H9 (cell line): ENCODE measurements at places on chromosomes 6 and 20. TPM values are rescaled to one million over a fixed set of nuclear protein-coding genes. Genes with fewer than 3 reads are reported as not detected.
A peak's percentile ranks its signal among the peaks of the same experiment; 100 is the strongest.

- DNase-seq: no peak
- H3K4me3 ChIP-seq: no peak overlapping the region
- no peaks in the 10 kb centered on the region for H3K4me1 ChIP-seq
- no peak overlapping the region for H3K27ac ChIP-seq
- H3K27me3 ChIP-seq: no peaks in the 10 kb centered on the region
Observed at GRCh38 chr6:26109772-26110171, 22.5 kb downstream of the HFE start.

DNA sequence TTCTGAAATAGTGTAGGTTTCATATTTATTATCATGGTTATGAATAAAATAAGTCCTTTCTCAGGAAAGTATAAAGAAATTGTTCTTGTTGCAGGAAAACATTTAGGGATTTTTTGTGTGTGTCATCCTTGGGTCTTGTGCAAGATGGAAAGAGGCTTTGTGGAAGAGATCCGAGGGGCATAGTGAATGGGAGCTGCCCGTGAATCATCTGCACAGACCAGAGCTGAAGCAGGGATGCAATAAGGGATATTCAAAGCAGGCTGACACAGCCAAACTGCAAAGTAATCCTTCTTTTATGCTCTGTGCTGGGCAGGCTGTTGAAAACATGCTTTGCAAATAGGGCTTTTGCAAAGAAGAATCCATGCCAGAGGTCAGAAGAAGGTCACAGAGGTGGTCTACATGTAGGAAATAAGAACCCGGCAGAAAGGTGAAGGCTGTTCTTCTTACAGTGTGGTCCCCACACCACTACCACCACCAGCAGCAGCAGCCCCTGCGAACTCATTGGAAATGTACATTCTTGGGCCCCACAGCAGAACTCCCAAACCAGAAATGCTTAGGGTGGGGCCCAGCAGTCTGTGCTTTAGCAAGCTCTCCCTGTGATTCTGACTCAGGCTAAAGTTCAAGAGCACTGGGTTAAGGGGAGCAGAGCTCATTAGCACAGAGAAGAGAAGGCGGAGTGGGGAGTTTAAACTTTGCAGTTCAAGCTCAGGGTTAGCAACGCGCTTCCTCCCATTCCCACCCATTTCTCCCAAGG lies 237.6 kb downstream of the QKI start:
- H3K27ac ChIP-seq: no peak overlapping the region
- no peaks in the 10 kb centered on the region for H3K27me3 ChIP-seq
- no peaks in the 10 kb centered on the region for H3K36me3 ChIP-seq
- H3K4me3 ChIP-seq: no peak overlapping the region

- no peak overlapping the region for H3K27ac ChIP-seq
- no peaks in the 10 kb centered on the region; the same call in 1 of the 2 replicates for H3K27me3 ChIP-seq
- no peak overlapping the region for H3K4me3 ChIP-seq
Observed at GRCh38 chr6:79922018-79922417, 25.3 kb downstream of the ELOVL4 start.

GRCh38 chr6:161985876-161986423 lies 712.1 kb upstream of the AGPAT4 start:
- no peaks in the 10 kb centered on the region; the same call in 2 of the 3 replicates for H3K36me3 ChIP-seq
- DNase-seq: no peak
- no peaks in the 10 kb centered on the region for H3K27me3 ChIP-seq
- no peaks in the 10 kb centered on the region for H3K4me1 ChIP-seq

DNA sequence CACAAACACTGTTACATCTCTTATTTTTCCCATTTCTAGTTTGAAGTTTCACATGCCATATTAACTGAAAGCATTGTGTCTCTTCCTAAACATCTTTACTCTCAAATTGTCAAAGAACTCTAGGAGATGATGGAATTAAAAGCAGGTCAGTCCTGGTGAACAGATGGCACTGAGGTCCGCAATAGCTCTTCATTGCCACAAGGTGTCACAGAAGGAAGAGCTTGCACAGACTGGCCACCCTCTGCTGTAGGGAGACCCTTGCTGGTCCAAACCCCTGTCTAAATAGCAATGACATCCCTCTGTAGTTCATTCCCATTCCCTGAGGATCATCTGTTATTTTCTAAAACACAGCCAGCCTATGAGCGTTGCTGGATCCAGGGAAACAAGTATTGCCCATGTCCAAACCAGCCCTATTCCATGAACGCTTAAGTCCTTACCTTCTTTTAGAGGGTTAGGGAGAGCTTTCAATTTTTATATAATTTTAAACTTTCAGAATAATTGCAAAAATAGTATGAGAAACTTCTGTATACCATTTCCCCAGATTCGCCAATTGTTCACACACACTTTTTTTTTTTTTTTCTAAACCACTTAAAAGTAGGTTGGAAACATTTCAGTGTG lies 10.1 kb upstream of the HDAC2 start:
- no peak overlapping the region for H3K27ac ChIP-seq
- no peak overlapping the region for H3K4me3 ChIP-seq
- H3K27me3 ChIP-seq: no peaks in the 10 kb centered on the region
- DNase-seq: peak; percentile 69
- no peaks in the 10 kb centered on the region for H3K36me3 ChIP-seq
- H3K4me1 ChIP-seq: no peaks in the 10 kb centered on the region

Gene MEP1A
- not detected in 2 replicates for total RNA-seq

Gene SYNDIG1
- total RNA-seq: 4.7 and 5.4 TPM in 2 replicates

DNA sequence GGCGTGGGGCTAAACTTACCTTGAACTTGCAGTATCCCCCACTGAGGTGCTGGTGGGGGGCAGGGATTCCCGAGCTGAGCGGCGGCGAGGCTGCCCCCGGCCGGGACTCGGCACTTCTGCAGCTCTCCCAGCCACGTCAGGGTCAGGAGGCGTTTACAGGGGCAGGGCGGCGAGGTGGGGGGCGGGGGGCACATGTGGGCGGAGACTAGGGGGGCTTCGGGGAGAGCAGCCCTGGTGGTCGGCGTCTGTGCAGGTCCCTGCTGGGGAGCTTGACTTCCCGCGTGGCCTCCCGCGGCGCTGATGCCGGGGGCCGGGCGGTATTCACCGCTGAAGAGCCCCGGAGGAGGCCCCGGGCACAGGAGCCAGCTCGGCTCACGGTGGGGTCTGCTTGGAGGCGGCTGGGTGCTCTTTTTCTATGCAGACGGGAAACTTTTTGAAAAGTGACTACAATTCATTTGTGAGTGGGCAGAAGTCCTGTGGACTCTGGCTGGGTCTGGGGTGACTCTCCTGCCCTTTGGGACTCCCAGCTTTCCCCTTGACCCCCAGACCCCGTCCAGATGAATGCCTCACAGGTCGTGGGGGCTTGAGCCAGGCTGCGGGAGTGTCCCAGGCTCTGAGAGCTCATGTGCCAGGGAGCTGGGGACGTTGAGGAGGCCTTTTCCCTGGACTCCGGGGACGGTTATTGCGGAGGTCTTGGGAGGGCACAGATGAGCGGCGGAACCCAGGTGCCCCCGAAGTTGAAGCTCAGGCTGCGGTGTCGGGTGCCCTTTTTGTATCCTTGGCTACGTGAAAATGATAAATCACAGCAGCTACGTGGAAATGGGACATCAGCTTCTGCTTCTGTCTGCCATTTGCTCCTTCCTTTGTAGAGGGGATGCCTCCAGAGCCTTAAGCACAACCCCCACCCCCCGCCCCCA lies 75.9 kb upstream of the GATA5 start:
- H3K27me3 ChIP-seq: peaks cover 7% of the 10 kb centered on the region; the same call in 1 of the 2 replicates
- peak overlapping the region; percentile 29 for H3K4me3 ChIP-seq
- no peak overlapping the region for H3K27ac ChIP-seq
- H3K36me3 ChIP-seq: no peaks in the 10 kb centered on the region
- no peaks in the 10 kb centered on the region; the same call in 1 of the 2 replicates for H3K4me1 ChIP-seq

- H3K4me1 ChIP-seq: no peaks in the 10 kb centered on the region
- no peaks in the 10 kb centered on the region for H3K27me3 ChIP-seq
- H3K27ac ChIP-seq: no peak overlapping the region
- H3K36me3 ChIP-seq: no peaks in the 10 kb centered on the region
Observed at GRCh38 chr6:84854811-84855400, 90.5 kb upstream of the TBX18 start.

DNA sequence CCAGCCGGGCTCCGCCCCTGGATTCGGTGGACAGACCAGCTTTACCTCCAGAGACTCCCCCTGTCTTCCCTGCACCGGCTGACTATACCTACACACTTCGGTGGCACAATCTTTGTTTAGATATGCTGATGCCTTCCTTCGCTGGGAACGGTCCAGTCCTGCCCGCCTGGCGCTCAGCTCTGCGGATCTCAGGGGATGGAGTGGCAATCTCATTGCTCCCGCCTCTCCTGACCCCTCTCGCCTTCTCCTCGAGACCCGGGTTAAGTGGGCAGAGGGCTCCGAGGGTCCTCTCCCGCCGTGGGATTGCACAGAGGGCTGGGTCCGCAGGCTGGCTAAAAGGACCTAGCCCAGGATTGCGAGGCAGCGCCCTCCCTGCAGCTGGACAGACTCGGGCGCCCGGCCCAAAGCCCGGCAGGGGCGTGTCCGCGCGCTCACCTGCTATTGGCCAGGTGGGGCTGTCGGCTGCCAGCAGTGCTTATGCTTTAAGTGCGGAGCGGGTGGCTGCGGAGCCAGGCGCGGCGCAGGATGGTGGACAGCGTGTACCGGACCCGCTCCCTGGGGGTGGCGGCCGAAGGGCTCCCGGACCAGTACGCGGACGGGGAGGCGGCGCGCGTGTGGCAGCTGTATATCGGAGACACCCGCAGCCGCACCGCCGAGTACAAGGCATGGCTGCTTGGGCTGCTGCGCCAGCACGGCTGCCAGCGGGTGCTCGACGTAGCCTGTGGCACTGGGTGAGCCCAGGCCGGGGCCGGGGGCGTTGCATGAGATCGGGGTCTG lies at the start of gene GNMT:
GNMT (plus strand) TSS at position 512 of the 777 bp plus-strand sequence; CDS start at position 526, 14 bp downstream.
- peak within 1 kb of the TSS; percentile 89 for H3K4me3 ChIP-seq
- H3K27ac ChIP-seq: no peak within 1 kb of the TSS
- peak; percentile 91 for DNase-seq
- no peaks in the 10 kb centered on the region for H3K4me1 ChIP-seq

- no peaks in the 10 kb centered on the region for H3K36me3 ChIP-seq
- no peaks in the 10 kb centered on the region for H3K4me1 ChIP-seq
- no peak overlapping the region for H3K27ac ChIP-seq
- no peak overlapping the region for H3K4me3 ChIP-seq
- DNase-seq: no peak
- no peaks in the 10 kb centered on the region for H3K27me3 ChIP-seq
Observed at GRCh38 chr6:124190256-124190655, 386.6 kb downstream of the NKAIN2 start.

GRCh38 chr6:156396068-156396771 lies 381.0 kb upstream of the ARID1B start:
- H3K4me1 ChIP-seq: peaks cover 7% of the 10 kb centered on the region
- H3K27ac ChIP-seq: no peak overlapping the region
- H3K27me3 ChIP-seq: no peaks in the 10 kb centered on the region
- no peaks in the 10 kb centered on the region for H3K36me3 ChIP-seq

Gene PTCRA
- total RNA-seq: not detected in 2 replicates

Gene SLC17A3
- total RNA-seq: not detected in 2 replicates

Gene POM121L2
- not detected in 2 replicates for total RNA-seq

- H3K4me1 ChIP-seq: peaks cover 2% of the 10 kb centered on the region; the same call in 1 of the 2 replicates
- H3K4me3 ChIP-seq: no peak overlapping the region
- H3K36me3 ChIP-seq: no peaks in the 10 kb centered on the region
Observed at GRCh38 chr6:111113336-111114086, 26.2 kb downstream of the SLC16A10 start.

GRCh38 chr6:133610227-133610840 lies 278.6 kb upstream of the TCF21 start:
- no peak for DNase-seq
- no peaks in the 10 kb centered on the region for H3K27me3 ChIP-seq
- H3K36me3 ChIP-seq: no peaks in the 10 kb centered on the region
- H3K27ac ChIP-seq: no peak overlapping the region

- no peak overlapping the region for H3K4me3 ChIP-seq
- DNase-seq: no peak
- H3K27ac ChIP-seq: no peak overlapping the region
- no peaks in the 10 kb centered on the region for H3K27me3 ChIP-seq
- H3K4me1 ChIP-seq: peaks cover 2% of the 10 kb centered on the region
- no peaks in the 10 kb centered on the region for H3K36me3 ChIP-seq
Observed at GRCh38 chr6:122735582-122735981, 43.9 kb upstream of the FABP7 start.

Gene CST8
- total RNA-seq: not detected in 2 replicates

Gene TP53TG5
- total RNA-seq: 0.59 TPM in 1 of 2 replicates, not detected in the other

GRCh38 chr6:155177363-155177961 lies 86.4 kb upstream of the CLDN20 start:
- no peaks in the 10 kb centered on the region for H3K27me3 ChIP-seq
- no peak overlapping the region for H3K4me3 ChIP-seq
- H3K36me3 ChIP-seq: peaks cover 11% of the 10 kb centered on the region; the same call in 1 of the 2 replicates
- DNase-seq: no peak
- peaks cover 2% of the 10 kb centered on the region; the same call in 1 of the 2 replicates for H3K4me1 ChIP-seq
